HCEC 1CT (cell line): ENCODE measurements at places on chromosomes 6 and 20.
A peak's percentile ranks its signal among the peaks of the same experiment; 100 is the strongest.

DNA sequence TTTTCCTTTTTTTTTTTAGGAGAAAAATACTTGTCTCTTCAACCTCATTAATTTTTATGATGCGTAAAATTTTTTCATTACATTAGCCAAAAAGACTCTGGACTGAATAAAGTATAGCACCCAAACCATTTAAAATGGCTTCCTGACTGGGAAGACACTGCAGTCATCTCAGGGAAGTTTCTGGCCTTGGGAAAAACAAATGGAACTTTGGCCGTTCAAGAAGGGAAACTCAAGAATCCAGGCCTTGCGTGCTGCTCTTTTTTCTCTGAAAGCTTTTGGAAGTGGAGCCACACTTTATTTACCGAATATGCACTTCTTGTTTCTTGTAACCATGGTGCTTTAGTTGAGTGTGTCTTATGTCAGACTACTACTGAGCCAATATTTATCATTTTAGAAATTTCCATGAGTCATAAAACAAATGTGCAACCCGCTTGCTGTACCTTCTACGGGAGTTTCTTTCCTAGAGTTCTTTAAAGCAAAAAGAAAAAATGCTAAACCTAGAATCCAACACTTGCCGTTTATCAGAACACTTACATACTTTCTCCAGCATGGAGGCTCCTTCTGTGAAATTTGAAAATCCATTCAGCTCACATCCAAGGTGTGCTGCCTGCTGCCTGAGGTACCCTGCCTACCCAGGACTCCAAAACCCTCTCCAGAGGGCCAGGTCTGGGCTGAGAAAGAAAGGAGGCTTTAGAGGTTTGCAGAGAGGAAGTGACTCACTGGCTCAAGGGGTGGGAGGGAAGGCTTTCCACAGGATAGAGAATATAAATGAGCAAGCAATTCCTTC is 11.5 kb upstream of the DSTN start:
- DNase-seq = peak; percentile 93

- no peak for DNase-seq
These were observed 255.6 kb downstream of the KHDC1L start for GRCh38 chr6:72969666-72970065.

DNA sequence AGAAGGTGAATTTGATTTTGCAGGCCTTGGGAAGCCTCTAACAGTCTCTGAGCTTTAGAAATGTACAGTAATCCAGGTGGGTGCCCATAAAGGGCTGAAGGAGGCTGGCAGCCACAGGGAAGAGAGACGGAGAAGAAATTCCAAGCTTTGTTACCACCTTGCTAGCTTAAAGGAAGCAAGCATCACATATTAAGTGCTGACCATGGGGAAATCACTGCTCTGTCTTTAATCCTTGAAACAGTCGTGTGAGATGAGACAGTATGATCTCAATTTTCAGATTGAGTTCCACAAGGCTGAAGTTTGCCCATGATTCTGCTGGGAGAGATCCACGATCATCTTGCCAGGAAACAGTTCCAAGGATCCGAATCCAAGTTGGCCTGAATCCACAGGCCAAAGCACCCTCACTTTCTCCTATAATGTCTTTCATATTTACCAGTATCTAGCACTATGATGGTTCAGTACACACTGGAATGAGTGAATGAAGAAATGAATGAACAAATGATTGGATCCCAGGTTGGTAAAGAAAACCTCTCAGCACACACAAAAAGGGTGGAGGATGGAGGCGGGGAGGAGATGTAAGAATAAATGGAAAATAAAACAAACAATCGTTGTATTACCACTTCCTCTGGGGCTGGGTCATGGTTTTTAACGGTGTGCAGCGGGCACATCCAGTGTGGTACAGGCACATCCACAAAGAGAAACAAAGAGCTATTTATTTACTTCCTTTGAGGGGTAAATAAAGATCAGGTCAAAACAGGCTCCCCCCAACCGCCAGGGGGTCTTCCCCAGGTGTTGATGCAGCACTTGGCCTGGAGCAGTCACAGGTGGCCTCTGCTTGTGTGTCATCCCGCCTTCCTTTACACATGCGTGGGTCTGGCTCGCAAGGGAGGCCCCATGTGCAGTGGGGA is 28.2 kb upstream of the TAF8 start:
- no peak for DNase-seq

GRCh38 chr20:50188879-50189680 is 1.6 kb upstream of the CEBPB start:
- no peak for DNase-seq

GRCh38 chr20:44897133-44897532 is 11.6 kb downstream of the YWHAB start:
- DNase-seq = no peak

DNA sequence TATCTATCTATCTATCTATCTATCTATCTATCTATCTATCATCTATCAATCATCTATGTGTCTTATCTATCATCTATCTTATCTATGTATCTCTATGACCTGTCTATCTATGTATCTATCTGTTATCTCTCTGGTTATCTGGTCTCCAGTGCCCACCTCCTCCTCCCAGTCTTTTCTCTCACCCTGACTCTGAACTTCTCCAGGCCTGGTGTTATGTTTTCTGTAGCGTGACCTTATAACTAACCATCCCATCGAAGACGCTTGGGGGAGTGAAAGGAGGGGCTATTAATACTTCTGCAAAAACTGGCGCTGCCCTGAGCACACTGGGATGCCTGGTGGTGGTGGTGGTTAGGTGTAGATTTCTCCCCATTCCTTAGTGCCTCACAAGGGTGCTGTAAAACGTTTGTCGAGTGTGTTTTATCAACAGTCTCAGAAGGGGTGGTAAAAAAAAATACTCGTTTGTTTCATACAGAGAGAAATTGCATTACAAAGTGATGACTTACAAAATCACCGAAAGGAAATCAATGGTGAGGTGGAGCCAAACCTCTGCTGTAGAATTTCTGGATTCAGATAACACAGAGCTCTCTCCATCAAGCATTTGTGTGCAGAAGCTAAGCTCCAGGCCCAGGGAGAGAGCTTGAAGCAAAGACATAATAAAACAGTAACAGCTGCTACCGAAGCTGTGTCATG is 156.2 kb downstream of the BCAS1 start:
- DNase-seq = peak; percentile 25
